Activated T-cell treated with anti-CD3 and anti-CD28 coated beads for 1 hour (primary cell): ENCODE measurements at places on chromosomes 5 and 9.

DNA sequence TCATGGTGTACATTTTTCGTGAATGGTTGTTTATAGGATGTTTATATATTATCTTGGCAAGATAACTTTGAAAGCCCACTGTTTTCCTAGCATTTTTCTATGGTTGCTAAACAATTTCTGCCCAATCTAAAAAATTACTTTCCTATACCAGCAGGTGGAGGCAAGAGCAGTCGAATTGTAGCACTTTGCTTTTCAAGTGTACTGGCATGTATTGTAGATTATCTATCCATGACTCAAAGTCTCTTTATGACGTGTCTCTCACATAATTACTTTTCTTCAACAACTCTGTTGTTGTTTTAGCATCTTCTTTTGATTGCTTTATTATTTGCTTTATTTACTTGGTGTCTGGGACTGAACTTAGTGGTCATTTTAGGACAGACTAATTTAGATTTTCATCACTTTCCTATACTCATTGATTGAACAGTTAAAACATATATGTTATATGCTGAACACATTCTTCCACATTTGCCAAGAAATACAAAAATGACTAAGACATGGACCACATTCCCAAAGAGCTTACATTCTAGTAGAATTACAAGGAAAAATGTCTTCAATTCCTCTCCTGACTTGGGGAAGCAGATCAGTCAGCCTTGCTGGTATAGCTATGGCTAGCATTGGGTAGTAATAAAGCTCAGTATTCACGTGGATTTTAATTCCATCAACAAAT is 20.7 kb downstream of the NLN start:
- DNase-seq = no peak

DNA sequence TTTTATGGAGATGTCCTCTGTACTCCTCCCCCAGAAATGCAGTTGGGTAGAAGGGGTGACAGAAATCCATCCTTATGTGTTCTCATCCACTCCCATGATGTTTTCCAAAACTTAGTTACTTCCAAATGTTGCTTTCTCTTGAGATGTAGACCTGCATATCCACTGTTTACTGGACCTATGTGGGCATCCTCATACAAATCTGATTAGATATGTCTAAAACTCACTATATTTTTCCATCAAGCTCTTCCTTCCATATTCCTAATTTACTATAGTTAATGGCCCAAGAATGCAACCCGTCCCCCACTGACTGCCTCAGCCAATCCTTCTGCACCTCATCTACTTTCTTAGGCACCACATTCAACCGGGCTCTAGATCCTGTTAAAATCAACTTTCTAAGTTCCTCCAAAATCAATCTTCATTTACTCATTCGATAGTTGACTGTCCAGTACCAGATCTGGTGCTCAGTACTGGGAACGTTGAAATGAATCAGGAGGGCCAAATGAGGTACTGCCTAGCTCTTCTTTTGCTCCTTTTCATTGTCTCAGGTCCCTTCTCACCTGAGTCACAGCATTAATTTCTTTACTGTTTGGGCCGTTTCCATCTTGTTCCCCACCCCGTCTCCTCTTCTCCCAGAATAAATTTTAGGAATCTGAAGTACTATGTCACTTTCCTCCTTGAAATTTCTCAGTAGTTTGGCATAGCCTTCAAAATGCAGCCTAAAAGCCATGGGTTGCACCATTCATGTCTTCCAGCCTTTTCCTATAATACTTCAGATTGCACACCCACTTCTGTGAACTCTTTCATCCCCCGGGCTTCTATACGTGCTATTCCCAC is 7.9 kb downstream of the PLK2 start:
- DNase-seq = no peak

DNA sequence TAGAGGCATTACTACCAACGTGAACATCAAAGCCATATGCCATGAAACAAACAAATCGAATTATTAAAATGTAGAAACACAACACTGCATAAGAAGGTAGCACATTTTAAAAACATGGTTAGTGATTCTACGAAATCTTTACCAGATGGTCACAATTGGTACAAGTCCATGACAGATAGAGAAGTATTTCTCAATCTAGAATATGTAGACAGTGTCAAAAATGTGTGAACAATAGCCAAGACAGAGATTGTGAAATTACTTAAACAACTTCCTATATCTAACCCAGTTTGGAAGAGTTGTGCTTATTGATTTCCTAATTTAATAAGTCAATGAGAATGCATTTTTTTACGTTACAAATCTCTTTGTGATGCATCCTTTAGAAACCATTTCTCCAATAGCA is 1121.6 kb downstream of the MAT2B start:
- DNase-seq = no peak

GRCh38 chr5:77893225-77893860 is 117.2 kb upstream of the TBCA start:
- no peak for DNase-seq

GRCh38 chr9:94916956-94917355 is 190.5 kb downstream of the AOPEP start:
- no peak for DNase-seq
